ENCODE measurements at places on chromosomes 4 and X.
A peak's percentile ranks its signal among the peaks of the same experiment; 100 is the strongest.

GRCh38 chrX:120015145-120016067, 62.1 kb downstream of the RHOXF2B start:
- DNase-seq = no peak

DNA sequence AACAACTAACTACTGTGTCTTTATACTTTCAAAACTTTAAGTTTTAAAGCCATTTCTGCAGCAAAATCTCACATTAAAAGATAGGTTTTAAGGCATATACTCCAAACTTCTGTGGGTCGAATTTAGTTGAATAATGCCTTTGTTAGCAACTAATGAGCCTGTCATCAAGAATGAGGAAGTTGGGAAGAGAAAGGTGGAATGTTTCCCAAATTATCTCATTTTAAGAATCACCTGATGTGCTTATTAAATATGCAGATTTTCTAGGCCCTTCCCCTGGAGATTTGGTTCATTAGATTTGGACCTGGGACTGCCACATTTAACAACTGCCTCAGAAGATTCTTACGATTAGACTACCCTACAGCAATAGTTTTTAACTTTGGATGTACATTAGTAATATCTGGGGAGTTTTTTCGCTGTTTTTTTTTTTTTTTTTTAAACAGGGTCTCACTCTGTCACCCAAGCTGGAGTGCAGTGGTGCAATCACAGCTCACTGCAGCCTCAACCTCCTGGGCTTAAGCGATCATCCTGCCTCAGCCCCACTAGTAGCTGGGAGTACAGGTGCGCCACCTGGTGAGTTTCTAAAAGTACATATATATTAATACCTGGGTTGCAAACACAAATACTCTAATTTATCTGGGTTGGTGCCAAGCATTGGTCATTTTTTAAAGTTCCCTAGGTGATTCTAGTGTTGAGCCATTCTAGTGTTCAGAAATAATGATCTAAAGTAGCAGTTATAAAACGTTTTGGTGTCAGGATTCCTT, 16.1 kb upstream of the TASL start:
- no peak for DNase-seq

- DNase-seq = peak; percentile 86
Measured at GRCh38 chr4:69731847-69732246, 28.6 kb downstream of the SULT1B1 start.

GRCh38 chrX:41184312-41184711, 99.1 kb downstream of the USP9X start:
- DNase-seq = no peak

GRCh38 chr4:37644962-37645361, 41.2 kb downstream of the RELL1 start:
- peak; percentile 72 for DNase-seq

GRCh38 chr4:117164338-117164737, 79.0 kb upstream of the TRAM1L1 start:
- no peak for DNase-seq

DNA sequence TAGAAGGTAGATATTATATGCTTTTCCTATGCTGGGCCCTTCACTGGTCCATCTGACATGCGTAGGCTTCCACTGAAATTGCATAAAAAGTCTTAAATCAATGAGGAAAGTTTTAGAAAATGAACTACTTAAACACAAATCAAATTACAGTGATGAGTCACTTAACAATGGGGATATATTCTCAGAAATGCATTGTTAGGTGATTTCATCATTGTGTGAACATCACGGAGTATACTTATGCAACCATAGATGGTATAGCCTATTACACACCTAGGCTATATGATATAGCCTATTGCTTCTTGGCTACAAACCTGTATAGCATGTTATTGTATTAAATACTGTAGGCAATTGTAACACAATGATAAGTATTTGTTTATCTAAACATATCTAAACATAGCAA, 10.3 kb downstream of the STAP1 start:
- no peak for DNase-seq

DNA sequence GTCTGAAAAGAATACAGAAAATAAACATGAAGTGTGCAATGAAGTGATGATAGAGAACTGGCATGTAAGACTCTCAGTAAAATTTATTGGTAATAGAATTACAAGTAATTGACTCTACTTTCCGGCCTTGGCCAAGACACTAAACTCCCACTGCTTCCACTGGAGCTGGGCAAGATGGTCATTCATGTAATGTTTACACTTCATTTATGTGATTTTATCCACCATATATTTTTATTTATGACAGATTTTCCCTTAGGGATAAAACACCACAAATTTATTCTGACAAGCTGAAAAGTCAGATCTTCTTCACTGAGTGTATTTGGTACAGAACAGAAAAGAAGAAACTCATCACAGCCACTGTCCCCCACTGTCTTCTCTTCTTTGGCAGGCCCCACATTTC, 191.9 kb downstream of the SLC39A8 start:
- no peak for DNase-seq

DNA sequence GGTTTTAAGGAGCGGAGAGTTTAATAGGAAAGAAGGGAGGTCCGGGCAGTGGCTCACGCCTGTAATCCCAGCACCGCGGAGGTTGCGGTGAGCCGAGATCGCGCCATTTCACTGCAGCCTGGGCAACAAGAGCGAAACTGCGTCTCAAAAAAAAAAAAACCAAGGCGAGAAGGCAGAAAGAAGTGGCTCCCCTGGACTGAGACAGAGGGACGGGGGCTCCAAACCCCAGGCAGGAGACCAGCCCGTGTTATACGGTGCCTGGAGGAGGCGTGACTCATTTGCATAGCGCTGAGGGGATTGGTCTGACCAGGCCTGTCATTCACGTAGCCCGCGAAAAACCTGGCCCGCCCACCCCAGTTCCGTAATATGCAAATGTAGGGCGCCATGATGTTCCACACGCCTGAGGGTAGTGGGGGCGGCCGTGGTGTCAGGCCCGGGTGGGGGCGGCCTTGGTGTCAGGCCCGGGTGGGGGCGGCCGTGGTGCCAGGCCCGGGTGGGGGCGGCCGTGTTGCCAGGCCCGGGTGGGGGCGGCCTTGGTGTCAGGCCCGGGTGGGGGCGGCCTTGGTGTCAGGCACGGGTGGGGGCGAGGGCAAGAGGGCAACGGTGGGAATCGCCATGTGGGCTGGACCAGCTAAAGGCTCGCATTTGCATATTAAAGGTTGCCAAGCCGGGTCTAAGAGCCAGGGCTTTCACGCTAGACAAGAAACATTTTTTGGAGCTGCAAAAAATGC, 2.1 kb downstream of the PLCXD1 start:
- DNase-seq = peak; percentile 96

Data from tongue (tissue), 3 donors.